ENCODE measurements at places on chromosomes 1 and 21.

- no peak for DNase-seq
Measured at GRCh38 chr1:55128418-55128995, 86.7 kb downstream of the USP24 start.

DNA sequence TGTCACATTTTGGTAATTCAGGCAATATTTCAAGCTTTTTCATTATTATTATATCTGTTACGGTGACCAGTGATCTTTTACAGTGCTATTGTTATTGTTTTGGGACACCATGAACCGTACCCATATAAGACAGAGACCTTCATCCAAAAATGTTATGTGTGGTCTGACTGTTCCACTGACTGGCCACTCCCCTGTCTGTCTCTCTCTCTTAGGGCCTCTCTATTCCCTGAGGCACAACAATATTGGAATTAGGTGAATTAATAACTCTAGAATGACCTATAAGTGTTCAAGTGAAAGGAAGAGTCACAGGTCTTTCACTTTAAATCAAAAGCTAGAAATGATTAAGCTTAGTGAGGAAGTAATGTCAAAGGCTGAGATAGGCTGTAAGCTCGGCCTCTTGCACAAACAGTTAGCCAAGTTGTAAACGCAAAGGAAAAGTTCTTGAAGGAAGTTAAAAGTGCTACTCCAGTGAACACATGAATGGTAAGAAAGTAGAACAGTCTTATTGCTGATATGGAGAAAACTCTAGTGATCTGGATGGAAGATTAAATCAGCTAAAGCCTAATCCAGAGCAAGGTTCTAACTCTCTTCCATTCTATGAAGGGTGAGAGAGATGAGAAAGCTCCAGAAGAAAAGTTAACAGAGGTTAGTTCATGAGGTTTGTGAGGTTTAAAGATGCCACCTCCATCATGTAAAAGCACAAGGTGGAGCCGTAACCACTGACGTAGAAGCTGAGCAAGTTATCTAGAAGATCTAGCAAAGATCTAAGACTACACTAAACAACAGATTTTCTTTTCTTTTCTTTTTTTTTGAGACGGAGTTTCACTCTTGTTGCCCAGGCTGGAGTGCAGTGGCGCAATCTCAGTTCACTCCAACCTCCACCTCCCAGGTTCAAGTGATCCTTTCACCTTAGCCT is 19.7 kb upstream of the DIPK1A start:
- no peak for DNase-seq

DNA sequence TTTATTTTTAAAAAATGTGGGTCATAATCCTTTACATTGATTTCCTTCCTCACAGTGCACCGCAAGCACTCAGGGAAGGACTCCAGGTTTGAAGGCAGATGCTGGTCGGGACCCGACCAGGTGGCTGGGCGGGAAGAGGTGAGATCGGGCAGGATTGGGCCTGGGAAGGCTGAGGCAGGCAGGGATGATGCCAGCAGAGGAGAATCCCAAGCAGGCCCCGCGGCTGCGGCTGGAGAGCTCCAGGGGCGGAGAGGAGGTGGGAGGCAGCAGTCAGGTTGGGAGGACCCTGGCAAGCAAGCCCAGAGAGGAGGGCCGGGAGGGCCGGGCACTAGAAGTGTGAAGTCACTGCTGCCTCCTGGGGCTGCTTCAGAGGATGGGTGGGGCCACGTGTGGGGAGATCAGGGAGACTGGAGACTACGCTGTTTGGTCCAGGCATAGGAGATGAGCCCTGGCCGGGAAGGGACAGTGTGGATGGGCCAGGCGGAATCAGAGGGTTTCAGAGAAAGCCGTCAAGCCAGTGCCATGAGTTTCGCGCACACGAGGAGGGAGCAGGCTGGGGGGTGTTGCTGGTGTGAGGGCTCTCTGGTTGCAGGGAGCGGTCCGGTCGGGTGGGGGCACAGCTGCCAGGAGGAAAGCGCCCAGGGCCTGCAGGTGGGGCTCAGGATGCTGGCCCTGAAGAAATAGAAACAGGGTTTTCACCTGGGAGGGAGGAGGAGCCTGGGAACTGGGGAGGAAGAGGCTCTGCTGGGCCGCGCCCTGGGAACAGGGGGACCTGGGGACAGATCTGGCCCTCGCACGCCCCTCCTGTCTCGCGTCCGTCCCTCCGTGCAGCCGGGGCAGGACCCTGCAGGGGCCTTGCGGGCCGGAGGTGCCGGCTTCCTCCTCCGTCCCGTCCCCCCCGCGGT is 888 bp upstream of the COL18A1 start:
- no peak for DNase-seq

GRCh38 chr1:14415396-14415795 is 183.1 kb upstream of the KAZN start:
- no peak for DNase-seq

DNA sequence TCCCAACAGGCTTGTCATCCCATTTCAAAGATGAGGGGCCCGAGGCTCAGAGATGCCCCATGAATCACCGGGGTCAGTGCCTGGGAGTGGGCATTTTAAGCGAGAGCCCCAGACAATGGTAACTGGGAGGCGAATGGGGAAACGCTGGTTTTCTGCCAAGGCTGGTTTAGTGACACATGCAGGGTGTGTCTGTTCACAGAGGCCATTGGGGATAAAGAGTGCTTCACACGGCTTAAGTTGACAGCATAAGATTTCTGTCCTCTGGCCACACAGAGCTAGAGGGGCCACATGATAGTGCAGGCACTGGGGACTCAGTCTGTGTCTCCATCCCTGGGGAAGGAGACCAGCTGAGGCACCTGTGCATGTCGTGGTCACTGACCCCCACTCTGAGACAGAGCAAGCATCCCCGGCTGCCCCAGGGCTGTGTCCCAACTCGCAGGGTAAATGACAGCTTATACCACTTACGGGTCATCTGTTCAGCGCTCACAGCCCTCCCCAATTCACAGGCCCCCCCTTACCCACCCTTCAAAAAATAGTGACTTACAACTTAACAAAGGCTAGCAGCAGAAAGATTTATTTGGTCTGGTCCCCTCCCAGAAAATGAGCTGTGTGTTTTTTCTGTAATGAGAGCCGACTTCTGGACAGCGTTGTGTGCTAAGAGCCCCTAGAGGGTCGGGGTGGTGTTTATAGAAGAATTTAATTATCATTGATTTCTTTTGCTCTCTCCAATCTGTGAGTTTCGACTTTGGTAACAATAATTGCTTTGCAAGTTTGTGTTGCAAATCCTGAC is 34.9 kb upstream of the ARHGEF16 start:
- no peak for DNase-seq

DNA sequence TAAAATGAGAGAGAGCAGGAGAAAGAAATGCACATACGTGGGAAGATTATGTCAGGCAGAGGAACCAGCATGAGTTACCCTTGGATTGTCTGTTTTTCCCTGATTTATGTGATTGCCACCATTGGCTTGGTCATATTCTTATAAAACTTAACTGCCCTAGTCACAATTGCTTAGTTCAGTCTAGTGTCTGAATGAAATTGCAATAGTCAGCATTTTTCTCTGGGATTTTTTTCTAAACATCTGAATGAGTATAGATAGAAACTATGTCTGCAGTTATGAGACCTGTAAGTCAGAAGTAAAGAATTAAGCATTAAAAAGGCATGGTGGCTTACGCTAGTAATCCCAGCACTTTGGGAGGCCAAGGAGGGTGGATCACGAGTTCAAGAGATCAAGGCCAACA is 889.8 kb downstream of the PLA2G4A start:
- no peak for DNase-seq

- no peak for DNase-seq
Measured at GRCh38 chr1:221294242-221294641, 415.0 kb downstream of the HLX start.

DNA sequence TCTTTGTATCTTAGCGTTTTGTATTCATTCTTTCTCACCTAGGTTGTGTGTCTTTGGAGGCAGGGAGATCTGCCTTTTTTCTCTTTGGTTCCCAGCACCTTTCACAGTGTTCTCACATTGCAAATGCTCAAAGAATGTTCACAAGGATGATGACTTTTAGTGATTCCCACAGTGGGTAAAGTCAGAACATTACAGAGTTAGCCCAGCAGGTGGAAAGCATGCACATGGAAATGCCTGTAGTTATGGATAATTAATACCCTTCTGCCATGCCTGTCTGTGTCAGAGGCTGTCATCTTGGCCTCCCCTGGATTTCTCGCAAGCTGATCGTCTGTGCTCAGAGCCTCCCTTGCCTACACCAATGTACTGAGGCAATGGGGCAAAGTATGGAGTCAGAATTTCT is 458.9 kb downstream of the LMO4 start:
- no peak for DNase-seq

DNA sequence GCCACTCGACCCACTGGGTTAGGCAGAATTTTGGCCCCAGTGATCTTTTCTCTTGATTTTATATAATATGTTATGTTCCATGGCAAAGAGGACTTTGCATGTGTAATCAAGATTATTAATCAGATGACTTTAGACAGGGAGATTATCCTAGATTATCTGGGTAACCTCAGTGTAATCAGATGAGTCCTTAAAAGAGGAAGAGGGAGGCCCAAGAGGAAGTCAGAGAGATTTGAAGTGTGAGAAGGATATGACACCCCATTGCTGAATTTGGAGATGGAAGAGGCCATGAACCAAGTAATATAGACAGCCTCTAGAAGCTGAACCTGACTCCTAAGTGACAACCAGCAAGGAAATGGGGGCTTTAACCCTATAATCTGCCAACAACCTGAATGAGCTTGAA is 117.1 kb upstream of the CSF3R start:
- no peak for DNase-seq

GRCh38 chr21:38244885-38245869 is 11.6 kb upstream of the KCNJ15 start:
- DNase-seq = no peak

GRCh38 chr1:3918966-3919611 is 19.0 kb upstream of the C1orf174 start:
- no peak for DNase-seq

GRCh38 chr1:11196945-11197344 is 7.8 kb downstream of the ANGPTL7 start:
- DNase-seq = no peak

- DNase-seq = no peak
Measured at GRCh38 chr1:66764994-66765578, 12.8 kb downstream of the DYNLT5 start.

- no peak for DNase-seq
Measured at GRCh38 chr1:170536924-170537551, 5.1 kb downstream of the GORAB start.

- no peak for DNase-seq
Measured at GRCh38 chr1:224730540-224730939, 114.4 kb downstream of the CNIH3 start.

DNA sequence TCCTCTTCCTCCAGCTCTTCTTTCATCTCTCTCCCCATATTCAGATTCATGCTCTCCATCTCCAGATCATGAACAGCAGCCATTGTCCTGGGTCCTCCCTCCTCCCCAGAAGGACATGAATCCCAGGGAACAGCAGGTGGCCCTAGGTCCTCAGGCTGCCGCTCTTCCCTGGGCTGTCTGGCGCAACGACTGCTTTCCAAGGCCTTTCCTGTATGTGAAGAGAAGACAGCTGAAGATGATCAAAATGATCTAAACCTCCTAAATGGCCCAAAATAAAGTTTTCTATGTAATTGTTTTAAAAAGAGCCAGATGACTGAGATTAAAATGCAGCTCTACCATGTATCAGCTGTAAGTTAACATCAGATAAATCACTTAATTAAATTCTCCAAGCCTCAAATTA is 22.5 kb downstream of the RHBDL2 start:
- no peak for DNase-seq

- no peak for DNase-seq
Measured at GRCh38 chr1:29777522-29777921, 541.2 kb downstream of the PTPRU start.

DNA sequence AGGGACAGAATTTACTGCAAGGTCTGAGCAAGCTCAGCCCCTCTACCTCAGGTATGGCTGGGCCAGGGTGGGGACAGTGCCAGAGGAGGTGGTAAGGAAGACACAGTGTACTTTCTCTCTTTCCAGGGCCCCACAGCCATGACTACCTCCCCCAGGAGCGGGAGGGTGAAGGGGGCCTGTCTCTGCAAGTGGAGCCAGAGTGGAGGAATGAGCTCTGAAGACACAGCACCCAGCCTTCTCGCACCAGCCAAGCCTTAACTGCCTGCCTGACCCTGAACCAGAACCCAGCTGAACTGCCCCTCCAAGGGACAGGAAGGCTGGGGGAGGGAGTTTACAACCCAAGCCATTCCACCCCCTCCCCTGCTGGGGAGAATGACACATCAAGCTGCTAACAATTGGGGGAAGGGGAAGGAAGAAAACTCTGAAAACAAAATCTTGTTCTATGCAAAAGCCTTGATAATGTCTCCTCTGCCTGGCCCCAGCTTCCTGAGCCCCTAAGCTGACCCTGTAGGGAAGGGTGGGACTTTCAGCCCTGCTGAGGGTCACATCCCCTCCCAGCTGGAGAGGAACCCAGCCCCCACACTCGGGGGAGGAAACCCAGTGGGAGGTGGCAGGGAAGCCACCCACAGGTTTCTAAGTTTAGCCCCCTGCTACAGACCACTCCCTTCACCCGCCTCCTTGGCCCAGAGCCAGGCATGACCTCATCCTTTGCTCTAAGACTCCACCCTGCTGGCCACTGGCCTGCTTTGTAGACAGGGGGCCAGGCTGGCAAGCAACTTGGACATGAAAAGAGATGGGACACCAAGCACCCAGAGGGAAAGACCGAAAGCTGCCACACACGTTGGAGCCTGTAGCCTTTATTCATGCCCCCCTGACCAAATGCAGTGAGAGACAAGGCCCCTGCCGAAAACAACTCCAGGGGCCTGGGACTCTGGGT is 6.4 kb downstream of the RHOC start:
- DNase-seq = peak; percentile 59

DNA sequence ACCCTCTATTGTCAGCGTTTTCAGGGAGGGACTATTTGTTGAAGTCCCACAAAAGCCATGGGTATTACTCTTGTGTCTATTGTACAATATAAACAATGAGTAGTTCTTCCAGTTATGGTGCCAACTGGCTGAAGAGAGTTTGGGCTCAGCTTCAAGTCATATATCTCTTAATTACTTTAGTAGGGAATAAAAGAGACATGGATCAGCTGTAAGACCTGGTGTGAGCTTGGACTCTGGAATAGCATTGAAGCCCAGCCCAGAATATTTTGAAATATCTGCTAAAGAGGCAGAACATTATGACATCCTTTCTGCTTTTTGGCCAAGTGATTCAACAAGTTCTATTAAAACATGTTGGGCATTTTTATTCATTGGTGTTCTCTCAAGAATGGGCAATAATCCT is 224.9 kb downstream of the BACH1 start:
- no peak for DNase-seq

- no peak for DNase-seq
Measured at GRCh38 chr1:59687081-59687480, 127.7 kb upstream of the HOOK1 start.

DNA sequence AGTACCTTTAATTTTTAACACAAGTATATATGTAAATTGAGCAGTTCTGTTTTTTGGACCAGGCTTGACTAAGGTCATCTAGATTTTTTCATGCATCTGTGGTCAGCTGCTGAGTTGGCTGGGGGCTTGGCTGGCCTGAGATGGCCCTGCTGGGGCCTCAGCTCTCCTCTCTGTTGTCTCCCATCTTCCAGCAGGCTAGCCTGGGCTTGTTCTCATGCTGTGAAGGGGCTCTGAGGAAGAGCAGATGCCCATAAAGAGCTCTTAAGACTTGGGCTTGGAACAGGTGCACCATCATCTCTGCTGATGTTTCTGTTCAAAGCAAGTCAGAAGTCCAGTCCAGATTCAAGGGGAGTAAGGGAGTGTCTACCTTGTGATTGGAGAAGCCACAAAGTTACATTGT is 51.2 kb upstream of the TNR start:
- DNase-seq = no peak

GRCh38 chr1:67469431-67469830 is 39.2 kb upstream of the SERBP1 start:
- no peak for DNase-seq

- no peak for DNase-seq
Measured at GRCh38 chr1:88922214-88922613, 30.8 kb upstream of the GTF2B start.

GRCh38 chr1:26025060-26025459 is 3.5 kb downstream of the EXTL1 start:
- no peak for DNase-seq

Measured in GM12892 (cell line).